ENCODE measurements at places on chromosomes 11 and 22.

GRCh38 chr11:2217211-2218030 lies 45.8 kb upstream of the TH start:
- no peak for DNase-seq

DNA sequence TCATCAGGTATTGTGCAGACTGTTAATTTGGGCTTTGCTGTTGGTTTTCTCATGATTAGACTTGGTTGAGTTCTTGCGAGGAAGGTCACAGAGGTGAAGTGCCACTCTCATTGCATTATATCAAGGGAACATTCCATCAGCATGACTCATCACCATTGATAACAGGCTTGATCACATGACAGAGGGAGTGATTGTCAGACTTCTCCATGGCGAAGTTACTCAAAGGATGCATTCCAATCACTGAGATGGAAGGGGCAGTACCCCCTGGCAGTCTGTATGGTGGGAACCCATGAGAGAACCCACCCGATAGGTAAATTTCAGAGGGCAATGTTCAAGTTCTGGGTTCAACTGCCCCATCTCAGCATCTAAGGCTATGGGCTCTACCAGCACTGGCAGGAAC lies 19.4 kb upstream of the P2RY2 start:
- DNase-seq: no peak

DNA sequence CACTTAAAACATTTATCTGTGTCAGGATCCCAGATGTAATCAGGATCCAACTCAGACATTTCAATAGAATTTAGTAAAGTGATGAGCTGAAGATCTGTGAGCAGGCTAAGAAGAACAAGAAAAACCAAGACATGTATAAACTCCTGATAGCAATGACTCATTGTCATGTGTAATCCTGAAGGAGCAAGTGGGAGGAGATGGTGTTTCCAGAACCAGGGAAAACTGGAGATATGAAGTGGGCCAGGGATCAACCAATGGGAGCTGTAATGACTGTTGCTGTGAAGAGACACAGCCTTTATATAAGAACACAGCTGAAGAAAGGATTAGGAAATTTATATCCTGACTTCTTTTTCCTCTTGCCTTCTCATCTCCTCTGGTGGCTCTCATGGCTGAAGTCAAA lies 682.5 kb upstream of the ARHGAP42 start:
- DNase-seq: no peak

DNA sequence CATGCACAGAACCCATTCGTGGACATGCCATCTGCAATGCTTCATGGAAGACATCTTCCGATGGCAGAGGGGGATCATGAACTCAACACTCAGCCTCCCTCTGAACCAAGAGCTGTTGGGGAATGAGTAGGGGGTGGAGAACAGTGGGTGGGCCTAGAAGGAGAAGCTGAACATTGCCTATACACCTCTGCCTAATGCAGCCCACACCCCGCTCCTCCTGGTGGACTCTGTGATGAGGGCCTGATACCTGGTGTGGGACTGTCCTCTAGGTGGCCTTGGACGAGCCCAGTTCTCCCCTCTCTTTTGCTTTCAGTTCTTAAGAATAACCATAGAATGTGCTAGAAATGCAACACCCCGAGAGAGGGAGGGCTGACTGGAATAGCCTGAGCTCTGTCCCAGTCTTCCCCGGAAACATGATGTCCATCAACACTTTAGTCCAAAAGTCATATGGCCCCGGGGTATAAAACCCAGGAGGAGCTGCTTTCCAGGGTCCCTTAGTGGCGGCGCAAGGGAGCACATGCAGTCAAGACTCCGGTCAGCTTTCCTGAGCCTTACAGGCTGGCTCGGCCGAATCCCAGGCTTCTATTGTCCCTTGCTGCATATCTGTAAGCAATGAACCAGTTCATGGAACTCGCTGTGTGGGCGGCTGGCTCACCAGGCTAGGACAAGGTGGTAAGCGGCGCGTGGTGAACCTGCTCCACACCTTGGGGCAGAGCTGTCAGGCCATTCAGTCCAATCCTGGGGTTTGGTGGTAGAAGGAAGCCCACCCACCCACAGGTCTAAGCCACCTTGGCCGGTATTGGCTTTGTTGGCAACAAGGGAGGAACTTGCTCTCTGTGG lies 216.9 kb downstream of the CTTN start:
- DNase-seq: no peak

DNA sequence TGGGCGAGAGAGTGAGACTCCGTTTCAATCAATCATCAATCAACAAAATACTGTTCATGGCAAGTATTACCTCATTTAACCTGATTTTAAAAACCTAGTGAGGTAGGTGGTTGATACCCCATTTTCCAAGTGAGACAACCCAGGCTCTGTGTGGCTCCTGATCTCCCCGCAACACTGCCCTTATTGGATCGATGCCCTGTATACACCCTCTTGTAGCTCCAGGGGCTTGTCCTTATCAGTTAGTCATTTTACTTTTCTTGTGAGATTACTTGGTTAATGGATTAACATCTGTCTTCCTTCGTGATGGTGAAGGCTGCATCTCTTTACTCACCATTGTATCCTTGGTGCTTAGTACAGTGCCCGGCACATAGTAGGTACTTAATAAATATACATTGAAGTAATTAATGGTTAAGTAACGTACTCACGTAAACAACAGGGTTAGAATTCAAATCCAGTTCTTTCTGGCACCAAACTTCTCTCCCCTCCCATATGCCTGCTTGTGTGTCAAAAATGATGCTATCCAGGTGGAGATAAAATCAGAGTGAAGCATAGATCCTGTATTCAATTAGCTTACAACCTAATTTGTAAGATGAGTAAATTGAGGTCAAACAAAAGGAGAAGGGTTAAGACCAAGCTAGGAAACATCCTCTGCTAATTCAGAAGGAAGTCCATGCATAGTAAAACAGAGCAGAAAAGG lies 1.8 kb upstream of the PRG2 start:
- DNase-seq: no peak
